ENCODE measurements at places on chromosomes 13 and 19.
A peak's percentile ranks its signal among the peaks of the same experiment; 100 is the strongest.

GRCh38 chr13:25575562-25575961 lies 203.8 kb downstream of the ATP8A2 start:
- DNase-seq = no peak

GRCh38 chr13:44474122-44474910 lies 100.7 kb downstream of the SERP2 start:
- no peak for DNase-seq

- DNase-seq = no peak
Measured at GRCh38 chr19:45115809-45116615, 23.0 kb downstream of the PPP1R37 start.

GRCh38 chr19:2550431-2551171 lies 74.7 kb downstream of the GADD45B start:
- DNase-seq = no peak

DNA sequence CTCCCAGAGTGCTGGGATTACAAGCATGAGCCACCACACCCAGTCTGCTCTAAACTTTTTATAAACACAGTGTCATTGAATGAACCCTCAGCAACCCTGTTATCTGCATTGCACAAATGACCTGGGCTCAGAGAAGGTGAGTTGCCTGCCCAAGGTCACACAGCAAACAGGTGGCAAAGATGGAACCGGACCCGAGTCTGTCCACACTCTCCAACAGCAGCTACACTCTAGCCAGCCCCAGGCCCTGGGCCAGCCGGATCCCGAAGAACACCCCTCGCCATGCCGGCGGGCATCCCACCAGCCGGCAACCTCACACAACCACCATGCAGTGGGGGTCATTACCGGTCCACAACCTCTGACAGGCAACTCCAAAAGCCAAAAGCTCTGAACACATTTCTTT lies 14.5 kb downstream of the ERCC2 start:
- no peak for DNase-seq

- DNase-seq = no peak
Measured at GRCh38 chr19:2338055-2338615, 9.7 kb downstream of the SPPL2B start.

GRCh38 chr13:27622102-27622820 lies 569 bp downstream of the POLR1D start:
- peak; percentile 25 for DNase-seq

DNA sequence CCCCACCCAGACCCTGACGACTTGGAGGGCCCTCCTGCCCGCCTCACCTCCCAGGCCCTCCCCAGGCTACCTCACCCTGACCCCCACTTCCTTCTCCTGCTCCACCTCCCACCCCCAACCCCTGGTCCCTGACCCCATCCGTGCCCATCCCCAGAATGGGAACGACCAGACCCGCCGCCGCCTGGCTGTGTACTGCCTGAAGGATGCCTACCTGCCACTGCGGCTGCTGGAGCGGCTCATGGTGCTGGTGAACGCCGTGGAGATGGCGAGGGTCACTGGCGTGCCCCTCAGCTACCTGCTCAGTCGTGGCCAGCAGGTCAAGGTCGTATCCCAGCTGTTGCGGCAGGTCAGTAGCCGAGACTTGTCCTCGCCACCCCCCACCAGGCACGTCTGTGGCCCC lies 11.9 kb upstream of the SPIB start:
- no peak for DNase-seq

GRCh38 chr13:26325876-26326275 lies 71.9 kb downstream of the CDK8 start:
- no peak for DNase-seq

DNA sequence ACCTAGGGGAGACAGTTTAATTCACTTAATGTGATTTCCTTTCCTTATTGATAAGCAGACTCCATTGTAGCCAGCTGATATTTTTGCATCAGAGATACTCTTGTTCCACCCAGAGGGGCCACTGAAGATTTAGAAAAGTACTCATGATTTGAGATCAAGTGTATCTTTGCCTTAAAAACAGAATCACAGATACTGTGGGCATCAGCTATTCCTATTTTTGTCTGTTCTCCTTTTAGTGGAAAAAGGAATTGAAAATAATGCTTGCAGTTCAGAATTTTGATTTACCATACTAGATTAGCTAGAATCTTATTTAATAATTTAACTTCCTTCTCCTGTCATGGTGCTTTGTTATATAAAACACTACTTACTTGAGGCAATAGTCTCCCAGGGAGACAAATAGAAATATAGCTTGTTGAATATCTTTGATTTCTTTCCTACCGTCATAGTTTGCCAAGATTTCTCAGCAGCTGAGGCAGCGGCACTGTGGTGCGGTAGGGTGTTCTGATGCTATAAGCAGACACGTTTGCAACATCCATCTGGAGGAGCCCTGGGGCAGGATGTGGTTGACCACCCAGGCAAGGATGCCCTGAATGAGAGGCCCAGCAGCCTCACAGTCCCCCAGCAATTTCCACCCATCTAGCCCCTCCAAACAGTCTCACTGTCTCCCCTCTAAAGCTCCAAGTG lies 47.0 kb upstream of the RAP2A start:
- no peak for DNase-seq

- DNase-seq = no peak
Measured at GRCh38 chr13:97659602-97660001, 225.6 kb downstream of the RAP2A start.

- DNase-seq = no peak
Measured at GRCh38 chr19:48975947-48976847, 11.1 kb downstream of the FTL start.

GRCh38 chr19:12035220-12036172 lies at the start of gene ZNF433:
Gene ZNF433 (minus strand): TSS chr19:12035679. CDS start chr19:12035539, 140 bp downstream.
- DNase-seq = peak; percentile 58

GRCh38 chr19:49189259-49189658 lies 31.7 kb downstream of the TRPM4 start:
- DNase-seq = no peak

DNA sequence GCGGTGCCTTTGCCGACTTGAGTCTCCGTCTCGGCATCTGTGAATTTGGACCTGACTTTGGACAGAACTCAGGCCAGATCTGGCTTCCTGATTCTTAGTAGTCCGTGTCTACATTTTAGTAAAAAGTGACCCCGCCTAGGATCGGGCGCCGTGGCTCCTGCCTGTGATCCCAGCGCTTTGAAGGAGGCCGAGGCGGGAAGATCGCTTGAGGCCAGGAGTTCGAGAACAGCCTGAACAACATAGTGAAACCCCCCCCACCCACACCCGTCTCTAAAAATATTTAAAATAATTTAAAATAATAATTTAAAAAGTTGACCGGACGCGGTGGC lies 849 bp upstream of the TCF3 start:
- no peak for DNase-seq

- no peak for DNase-seq
Measured at GRCh38 chr13:20825477-20825875, 51.7 kb upstream of the EEF1AKMT1 start.

DNA sequence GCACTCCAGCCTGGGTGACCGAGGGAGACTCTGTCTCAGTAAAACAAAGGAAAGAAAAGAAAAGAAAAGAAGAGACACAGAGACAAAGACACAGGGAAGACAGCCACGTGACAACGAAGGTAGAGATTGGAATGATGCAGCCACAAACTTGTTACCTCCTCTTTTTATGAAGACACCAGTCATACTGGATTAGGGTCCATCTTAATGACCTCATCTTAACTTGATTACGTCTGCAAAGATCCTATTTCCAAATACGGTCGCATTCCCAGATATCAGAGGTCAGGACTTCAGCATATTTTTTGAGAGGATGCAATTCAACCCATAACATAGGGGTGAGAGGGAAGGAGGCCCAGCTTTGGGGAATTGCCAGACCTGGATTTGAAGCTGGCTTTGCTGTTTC lies 4.1 kb downstream of the ZNRF4 start:
- no peak for DNase-seq

GRCh38 chr19:32613008-32613407 lies 32.0 kb downstream of the PDCD5 start:
- no peak for DNase-seq

DNA sequence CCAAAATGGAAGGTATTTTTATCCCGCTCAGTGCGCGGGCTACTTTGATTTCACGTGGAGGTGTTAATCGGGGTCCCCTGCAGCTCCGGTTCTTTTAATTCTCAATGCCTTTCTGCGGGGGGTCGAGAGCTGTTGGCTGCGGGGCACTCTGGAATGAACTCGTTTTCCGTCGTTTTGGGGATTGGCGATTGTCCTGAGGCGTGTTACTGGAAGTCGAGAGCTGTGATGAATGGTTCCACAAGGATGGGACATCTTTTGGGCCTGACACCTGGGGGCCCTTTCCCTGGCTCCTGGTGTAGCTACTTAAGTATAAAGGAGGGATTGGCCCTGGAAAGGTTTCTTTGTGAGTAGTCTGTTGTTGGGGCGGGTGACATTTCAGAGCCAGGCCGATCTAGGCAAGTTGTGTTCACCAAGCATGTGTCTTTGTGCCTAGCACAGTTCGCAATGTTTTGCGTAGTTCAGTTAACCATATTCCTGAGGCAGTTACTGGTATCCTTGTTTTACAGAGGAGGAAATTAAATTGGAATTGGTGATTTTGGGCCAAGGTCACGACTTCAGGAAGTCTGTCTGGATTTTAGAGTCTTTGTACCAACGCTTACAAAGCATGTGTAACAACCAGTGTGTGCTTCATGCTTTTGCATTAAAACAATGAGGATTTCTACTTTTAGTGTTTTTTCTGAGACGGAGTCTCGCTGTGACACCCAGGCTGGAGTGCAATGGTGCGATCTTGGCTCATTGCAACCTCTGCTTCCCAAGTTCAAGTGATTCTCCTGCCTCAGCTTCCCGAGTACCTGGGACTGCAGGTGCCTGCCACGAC lies 846 bp downstream of the RPL13A start:
- peak; percentile 39 for DNase-seq

GRCh38 chr19:39974377-39975155 lies 3.6 kb downstream of the PSMC4 start:
- no peak for DNase-seq

DNA sequence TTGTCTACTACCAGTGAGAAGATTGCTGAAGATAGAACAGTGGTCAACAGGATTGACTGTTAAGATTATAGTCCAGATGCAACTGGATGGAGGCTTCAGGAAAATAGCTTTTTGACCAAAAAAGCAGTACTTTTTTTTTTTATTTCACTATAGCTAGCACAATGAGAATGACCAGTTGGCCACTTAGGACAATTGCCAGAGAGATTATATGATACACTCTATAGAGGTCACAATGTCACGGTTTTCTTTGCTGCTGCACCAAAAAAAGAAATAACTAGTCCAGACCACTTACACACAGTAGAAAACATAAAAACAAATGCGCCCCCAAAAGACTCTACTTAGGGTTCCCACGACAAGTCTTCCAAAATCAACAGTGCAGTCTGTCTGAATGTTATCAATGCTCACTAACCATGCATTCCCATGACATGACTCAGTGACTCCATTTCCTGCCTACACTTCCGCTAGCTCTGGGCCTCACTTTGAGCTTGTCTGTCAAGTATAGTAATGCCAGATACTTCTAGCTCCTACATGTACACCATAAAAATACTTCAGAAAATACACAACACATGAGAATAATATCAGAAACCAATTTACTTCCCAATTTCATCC lies 209.1 kb upstream of the STARD13 start:
- DNase-seq = no peak

GRCh38 chr13:22103046-22104027 lies 432.5 kb downstream of the FGF9 start:
- no peak for DNase-seq

GRCh38 chr13:112725346-112726015 lies 35.6 kb downstream of the ATP11A start:
- peak; percentile 13 for DNase-seq

GRCh38 chr13:62643007-62643483 lies 1227.4 kb upstream of the PCDH20 start:
- no peak for DNase-seq

- DNase-seq = no peak
Measured at GRCh38 chr19:40599331-40599901, 1.8 kb upstream of the LTBP4 start.

- no peak for DNase-seq
Measured at GRCh38 chr13:113938716-113939115, 35.2 kb downstream of the C13orf46 start.

- DNase-seq = no peak
Measured at GRCh38 chr19:9935506-9936325, 599 bp downstream of the OLFM2 start.

DNA sequence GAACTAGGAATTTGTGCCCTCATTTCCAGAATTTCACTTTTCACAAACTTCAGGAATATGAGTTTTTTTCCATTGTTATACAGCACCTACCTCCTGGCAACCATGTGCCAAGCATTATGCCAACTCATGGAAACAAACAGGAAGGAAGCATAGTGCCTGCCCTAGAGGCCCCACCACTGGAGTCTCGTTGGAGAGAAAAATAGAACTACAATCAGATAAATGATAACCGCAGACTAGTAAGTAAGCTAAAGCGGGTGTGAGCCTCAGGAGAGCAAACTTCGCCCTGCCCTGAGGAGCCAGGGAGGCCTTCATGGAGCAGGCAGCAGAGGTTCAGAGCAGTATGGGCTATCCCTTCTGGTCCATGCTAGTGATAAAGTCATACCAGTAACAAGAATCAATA lies 75.9 kb downstream of the FRY start:
- DNase-seq = no peak

GRCh38 chr19:16398530-16399249 lies 73.1 kb downstream of the EPS15L1 start:
- DNase-seq = no peak

DNA sequence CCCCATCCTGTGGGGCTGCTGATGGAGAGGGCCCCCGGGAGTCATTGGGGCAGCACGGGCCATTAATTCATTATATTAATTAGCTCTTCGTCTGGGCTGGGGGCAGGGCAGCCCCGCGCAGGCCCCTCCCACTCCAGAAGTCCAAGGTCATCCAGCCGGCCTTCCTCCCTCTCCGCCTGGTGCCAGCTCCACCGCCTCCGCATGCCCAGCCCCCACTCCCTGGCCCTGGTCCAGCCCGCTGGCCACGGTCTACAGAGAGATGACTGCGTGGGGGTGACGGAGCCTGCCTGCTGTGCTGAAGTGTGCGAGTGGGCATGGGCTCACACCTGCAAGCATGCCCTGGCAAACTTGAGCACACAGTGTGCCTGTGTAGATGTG lies 8.8 kb downstream of the IGLON5 start:
- DNase-seq = no peak

- DNase-seq = no peak
Measured at GRCh38 chr13:97339988-97340749, 93.8 kb upstream of the RAP2A start.

DNA sequence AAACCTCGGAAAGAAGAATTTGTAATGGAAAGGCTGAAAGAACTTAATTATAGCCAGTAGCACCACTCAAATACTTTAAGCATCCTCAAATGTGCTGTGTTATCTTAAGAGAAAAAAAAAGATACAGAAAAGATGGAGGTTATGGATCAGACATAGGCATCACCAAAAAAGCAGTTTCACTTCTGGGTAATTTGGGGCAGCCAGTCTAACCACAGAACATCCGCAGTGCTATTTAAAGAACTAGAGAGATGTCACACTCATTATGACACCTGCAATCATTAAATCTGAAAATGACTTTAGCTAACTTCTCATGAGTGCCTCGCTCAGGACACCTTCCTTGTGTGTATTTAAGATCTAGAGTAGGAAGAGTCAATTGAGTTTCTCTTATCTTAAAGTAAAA lies 211.8 kb downstream of the RBM26 start:
- DNase-seq = peak; percentile 52

- DNase-seq = no peak
Measured at GRCh38 chr19:41933693-41934426, 5.6 kb upstream of the ERFL start.
